ENCODE measurements at places on chromosomes 1 and 21. TPM values are rescaled to one million over a fixed set of nuclear protein-coding genes. Genes with fewer than 3 reads are reported as not detected.

Gene CLIC6
- total RNA-seq = 2.7 TPM

Gene SLC16A4
- 0.46 TPM for total RNA-seq

Gene ALDH4A1
- total RNA-seq = 20.6 TPM

Gene FYB2
- total RNA-seq = not detected

Gene SAMD11
- total RNA-seq = not detected
